ENCODE measurements at places on chromosomes 6 and 20.

- DNase-seq, result no peak
Measured at GRCh38 chr20:53527196-53527595, 66.4 kb downstream of the ZNF217 start.

GRCh38 chr6:24576447-24576846, 69.5 kb downstream of the KIAA0319 start:
- no peak for DNase-seq

DNA sequence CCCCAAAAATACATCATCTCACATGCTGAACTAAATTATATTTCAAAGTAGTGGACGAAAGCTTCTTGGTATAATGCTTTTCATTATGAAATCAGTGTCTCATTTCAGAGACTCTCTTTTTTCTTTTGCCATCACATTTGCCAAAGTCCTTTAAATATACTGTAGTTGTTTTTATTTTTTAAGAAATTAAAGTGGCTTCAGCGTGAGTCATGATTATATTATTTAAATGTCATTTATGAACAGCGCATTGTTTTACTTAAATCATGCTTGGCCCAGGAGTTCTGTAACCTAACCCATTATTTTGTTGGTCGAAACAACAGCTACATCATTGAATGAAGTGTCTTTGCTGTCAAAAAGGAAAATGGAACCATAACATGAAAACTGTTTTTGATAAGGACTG, 100.9 kb downstream of the CD109 start:
- no peak for DNase-seq

- DNase-seq, result no peak
Measured at GRCh38 chr6:115914098-115914497, 146.6 kb downstream of the FRK start.

- no peak for DNase-seq
Measured at GRCh38 chr20:44973053-44973452, 6.7 kb downstream of the STK4 start.

GRCh38 chr6:41073968-41074691, 1.4 kb downstream of the NFYA start:
- no peak for DNase-seq

Measured in NCI-H774 (cell line).